ENCODE measurements at places on chromosomes 6 and 20.

- no peak for DNase-seq
These were observed 117.5 kb upstream of the SAMD5 start for GRCh38 chr6:147390909-147391536.

GRCh38 chr20:29079769-29080690, 2177.4 kb upstream of the DEFB115 start:
- DNase-seq: no peak

- DNase-seq: no peak
These were observed 373.5 kb downstream of the HTR1B start for GRCh38 chr6:77089776-77090175.

GRCh38 chr6:154638369-154638768, 94.8 kb upstream of the SCAF8 start:
- peak; percentile 81 for DNase-seq

GRCh38 chr20:63966944-63967322, 2.8 kb downstream of the ZNF512B start:
- DNase-seq: no peak

- no peak for DNase-seq
These were observed 16.4 kb downstream of the ZNF311 start for GRCh38 chr6:28988536-28989311.

GRCh38 chr6:166512567-166512966, 73.9 kb downstream of the RAMACL start:
- no peak for DNase-seq

- no peak for DNase-seq
These were observed 3.0 kb upstream of the SRXN1 start for GRCh38 chr20:655726-656624.

DNA sequence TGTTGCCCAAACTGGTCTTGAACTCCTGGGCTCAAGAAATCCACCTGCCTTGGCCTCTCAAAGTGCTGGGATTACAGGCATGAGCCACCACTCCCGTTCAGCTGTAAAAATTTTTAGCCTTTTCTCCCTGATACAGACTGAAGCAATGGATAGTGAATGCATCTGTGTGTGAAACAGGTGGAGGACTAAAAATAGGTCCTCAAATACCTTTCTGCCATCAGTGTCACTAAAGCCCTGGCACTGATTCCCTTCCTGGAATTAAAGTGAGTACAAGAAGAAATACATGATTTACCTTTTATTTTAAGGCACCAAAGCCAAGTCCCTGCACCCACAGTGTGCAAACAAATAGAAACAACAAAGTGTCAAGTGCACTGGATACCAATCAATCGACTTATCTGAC, 25.1 kb downstream of the TULP4 start:
- no peak for DNase-seq

- no peak for DNase-seq
These were observed 342.0 kb downstream of the TAF4 start for GRCh38 chr20:61723529-61724257.

GRCh38 chr6:121305957-121306607, 28.2 kb downstream of the TBC1D32 start:
- DNase-seq: peak; percentile 12

- no peak for DNase-seq
These were observed 40.7 kb upstream of the PBOV1 start for GRCh38 chr6:138258991-138259390.

DNA sequence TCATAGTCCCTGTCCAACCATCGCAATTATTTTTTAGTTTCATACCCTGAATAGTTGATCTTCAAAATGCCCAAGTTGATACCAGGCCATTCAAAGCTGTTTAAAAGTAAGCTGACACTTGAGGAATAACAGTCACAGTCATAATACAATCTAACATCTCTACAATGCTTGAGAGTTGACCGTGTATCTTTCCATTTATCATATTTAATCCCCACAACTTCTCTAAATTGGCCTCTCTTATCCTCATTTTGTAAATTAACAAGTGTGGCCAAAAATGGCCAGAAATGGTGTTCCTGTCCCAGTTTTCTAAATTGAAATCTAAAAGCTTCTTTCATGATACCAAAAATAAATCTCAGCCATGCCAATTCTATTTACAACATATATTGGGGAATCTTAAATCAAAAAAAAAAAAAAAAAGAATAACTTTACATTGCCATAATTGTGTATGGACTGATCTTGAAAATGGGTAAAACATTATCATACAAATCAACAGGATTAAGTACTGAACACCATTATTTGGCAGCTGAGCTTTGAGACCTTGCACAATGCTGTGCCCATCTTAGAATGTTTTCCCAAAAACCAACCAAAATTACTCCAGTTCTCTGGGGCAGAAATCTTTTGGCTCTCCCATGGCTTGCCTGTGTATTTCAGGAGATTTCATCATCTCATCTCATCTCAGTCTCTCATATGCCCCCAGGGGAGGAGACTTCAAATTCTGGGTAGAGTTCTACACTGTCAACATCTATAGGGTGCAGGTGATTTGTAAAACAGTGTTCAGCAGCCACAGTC, 448.7 kb upstream of the JARID2 start:
- no peak for DNase-seq

DNA sequence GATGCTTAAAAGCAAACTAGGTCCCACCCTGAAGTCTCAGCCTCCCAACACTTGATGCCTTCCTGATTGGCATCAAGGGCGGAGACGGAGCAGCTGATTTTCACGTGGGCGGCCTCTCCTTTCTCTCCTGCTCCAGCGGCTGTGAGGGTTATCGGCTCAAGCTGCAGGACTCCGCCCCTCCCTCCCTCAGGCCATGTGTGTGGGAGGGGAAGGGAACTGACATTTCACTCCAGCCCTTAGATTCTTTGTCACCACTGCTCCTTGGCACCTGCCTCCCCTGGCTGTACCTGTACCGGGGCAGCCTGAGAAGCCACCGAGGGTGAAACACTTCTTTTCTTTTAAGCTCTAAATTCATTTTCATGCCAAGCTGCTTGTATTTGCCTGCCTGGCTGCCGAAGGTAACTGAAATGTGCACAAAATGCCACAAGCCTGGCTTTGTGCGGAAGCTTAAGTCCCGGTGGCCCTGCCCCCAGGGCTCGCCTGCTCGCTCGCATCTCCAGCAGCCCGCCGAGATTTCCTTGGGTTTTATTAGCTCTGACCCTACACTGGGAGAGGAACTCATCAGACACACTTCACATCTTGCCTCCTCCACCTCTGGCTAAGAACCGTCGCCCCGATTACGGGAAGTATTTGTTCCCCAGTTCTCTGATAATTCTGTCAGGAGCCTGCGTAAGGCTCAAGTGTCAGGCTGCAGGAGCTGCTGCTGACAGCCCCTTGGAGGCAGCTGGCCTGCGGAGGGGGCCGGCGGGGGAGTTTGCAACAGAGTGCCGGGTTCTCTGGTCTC, 9.6 kb upstream of the CPNE5 start:
- DNase-seq: peak; percentile 88

GRCh38 chr6:130961148-130961547, 101.9 kb downstream of the EPB41L2 start:
- no peak for DNase-seq

- no peak for DNase-seq
These were observed 87.1 kb downstream of the TMEM242 start for GRCh38 chr6:157236040-157236725.

DNA sequence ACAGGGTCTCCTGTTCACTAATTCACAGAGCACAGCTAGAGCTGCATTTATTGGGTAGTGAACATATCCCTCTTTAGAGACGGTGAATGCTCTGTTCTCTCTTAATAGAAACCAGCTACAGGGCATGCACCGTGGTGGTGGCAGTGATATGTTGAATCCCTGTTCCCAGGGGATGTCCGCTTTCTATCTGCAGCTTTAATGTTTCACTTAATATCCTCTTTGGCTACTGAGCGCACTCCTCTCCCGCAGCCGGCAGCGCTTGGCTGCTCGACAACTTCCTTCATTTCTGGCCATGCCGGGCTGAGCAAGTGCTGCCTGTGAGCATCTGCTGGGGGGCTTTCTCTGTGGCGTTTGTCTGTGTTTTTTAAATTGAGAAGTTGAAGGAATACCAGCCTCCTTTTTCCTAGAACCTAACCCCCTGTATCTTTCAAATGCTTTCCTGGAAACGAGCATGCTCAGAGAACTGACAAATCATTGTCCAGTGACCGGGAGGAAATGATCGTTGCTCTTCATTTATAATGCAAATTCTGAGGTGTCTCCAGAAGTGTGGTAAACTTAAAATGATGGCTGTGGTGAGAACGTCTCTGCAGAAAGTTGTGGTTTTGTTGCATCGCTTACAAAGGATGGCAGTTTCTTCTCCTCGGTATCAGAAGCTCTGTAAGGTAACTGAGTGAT, 297.9 kb downstream of the UTRN start:
- no peak for DNase-seq

DNA sequence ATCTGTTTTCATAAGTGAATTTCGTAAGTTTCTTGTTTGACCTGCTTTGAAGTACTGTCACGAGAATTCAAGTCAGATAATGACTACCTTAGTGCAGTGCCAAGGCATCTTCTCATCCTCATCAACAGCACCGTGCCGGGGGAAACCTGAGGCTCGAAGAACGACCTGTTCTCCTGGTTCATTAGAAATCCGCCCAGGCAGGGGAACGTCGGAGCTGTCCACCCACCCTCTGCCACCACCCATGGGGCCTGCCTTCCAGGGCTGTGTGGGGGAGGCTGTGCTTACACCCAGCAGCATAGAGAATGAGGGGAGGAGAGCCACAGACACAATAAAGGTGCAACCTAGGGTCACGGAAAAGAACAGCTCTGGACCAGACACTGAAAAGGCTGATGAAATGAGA, 101.6 kb downstream of the RAMACL start:
- DNase-seq: no peak

- DNase-seq: no peak
These were observed 71.9 kb upstream of the CNR1 start for GRCh38 chr6:88238065-88238464.

DNA sequence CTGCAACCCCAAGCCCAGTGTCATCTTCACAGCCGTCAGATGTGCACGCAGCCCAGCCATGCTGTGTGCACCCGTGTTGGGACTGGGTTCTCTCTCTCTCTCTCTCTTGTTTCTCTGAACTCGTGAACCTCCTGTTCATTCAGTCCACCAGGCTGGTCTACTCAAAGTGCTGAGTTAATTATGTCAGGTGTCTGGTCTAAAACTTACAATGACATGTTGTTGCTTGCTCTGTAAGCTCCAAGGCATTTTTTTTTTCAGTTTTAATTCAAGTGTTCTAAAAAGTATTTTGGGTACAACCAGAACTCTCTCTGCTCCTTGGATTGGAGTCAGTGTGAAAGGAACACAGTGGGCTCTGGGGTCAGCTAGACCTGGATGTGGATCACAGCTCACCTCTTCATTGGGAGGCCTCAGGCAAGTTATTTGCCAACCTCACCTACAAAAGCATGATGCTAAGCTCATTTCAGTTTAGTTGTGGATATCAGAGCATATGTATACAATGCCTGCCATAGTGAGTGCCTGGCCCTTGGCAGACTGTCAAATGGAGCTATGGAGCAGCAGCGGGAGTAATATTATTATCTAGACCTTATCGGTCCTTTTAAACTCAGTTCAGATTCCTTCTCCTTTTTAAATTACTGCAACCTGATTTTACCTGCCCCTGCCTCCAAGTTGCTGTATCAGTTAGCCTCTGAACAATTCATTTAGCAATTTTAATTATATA, 59.5 kb downstream of the PLEKHG1 start:
- DNase-seq: no peak

DNA sequence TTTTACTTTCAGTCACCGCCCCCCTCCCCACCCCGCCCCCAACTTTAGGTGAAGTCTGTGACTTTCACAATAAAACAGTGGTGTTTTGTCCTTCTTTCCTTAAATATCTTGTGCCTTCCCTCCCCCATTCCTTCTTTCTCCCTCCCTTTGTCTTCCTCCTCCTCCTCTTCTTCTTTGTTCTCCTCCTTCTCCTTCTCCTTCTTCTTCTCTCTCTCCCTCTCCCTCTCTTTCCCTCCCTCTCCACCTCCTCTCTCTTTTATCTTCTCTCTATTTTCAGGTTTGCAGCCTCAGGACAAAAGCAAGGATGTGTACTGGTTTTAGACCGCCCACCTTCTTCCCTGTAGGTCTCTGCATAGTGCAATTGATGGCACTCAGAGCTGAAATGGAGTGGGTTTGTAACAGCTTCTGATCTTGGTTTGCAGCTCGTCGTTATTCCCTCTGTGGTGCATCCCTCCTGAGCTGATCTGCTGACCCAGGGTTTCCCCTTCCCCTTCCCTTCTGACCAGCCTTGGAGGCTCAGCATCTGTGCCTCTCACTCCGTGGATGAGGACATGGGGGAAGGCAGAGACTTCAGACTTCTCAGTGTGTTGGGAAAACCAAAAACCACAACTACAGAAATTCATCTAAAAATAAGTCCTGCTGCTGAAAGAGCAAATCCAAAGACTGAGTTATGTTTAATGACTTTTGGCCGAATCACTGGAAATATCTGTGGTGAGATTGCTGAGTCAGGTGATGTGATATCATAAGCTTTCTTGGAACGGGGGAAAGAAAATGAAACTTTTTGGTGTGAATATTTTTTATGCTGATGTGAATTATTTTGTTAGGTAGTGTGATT, 6.9 kb downstream of the VGLL2 start:
- no peak for DNase-seq

DNA sequence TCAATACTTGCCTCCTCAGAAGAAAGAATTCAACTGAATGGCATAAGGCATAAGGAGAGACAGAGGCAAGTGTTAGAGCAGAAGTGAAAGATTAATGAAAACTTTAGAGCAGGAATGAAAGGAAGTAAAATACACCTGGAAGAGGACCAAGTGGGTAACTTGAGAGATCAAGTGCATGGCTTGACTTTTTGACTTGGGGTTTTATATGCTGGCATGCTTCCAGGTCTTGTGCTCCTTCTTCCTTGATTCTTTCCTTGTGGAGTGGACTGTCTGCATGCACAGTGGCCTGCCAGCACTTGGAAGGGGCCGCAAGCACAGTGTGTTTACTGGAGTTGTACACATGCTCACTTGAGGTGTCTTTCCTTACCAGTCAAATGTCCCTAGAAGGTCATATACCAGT, 222.1 kb upstream of the UFL1 start:
- DNase-seq: no peak

DNA sequence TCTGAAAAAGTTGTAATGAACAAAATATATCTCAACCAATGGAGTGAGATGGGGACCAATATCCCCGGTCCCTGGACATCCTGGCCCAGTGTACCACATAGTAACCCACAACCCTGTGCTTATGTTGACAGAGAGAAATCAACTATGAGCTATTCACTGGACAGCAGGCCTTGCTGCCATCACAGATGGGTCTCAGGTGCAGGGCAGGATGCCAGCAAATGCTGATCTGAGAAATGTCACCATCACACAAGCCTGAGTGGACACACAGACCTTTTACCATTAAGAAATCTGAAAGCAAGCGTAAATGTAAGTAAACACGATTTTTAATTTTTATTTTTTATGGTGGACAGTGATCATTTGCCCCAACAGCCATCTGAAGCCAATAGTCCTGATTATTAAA, 9.1 kb downstream of the RPP40 start:
- DNase-seq: no peak

GRCh38 chr20:57350081-57350710, 859 bp upstream of the RAE1 start:
- no peak for DNase-seq

DNA sequence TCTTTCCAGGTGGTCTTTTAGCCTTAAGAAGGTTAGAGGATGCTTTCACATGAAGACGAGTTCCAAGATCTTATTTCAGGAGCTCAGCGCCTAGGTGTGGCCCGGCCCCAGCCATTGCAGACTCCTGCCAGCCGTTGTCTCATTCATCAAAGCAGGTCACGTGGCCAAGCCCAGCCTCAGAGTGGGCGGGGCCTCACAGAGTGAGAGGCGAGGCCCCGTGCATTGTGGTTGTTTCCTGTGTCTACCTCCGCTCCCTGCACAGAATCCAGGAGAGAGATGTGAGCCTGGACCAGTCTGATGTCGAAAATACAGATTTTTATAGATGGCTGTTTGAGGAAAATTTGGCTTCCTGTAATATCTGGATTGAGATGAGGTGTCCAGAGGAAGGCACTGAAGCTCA, 49.2 kb upstream of the CST5 start:
- DNase-seq: no peak

- DNase-seq: no peak
These were observed 65.5 kb downstream of the SYNJ2 start for GRCh38 chr6:158047127-158047518.

Measured in retinal pigment epithelial cell (primary cell).